ENCODE measurements at places on chromosomes 11 and 22.

DNA sequence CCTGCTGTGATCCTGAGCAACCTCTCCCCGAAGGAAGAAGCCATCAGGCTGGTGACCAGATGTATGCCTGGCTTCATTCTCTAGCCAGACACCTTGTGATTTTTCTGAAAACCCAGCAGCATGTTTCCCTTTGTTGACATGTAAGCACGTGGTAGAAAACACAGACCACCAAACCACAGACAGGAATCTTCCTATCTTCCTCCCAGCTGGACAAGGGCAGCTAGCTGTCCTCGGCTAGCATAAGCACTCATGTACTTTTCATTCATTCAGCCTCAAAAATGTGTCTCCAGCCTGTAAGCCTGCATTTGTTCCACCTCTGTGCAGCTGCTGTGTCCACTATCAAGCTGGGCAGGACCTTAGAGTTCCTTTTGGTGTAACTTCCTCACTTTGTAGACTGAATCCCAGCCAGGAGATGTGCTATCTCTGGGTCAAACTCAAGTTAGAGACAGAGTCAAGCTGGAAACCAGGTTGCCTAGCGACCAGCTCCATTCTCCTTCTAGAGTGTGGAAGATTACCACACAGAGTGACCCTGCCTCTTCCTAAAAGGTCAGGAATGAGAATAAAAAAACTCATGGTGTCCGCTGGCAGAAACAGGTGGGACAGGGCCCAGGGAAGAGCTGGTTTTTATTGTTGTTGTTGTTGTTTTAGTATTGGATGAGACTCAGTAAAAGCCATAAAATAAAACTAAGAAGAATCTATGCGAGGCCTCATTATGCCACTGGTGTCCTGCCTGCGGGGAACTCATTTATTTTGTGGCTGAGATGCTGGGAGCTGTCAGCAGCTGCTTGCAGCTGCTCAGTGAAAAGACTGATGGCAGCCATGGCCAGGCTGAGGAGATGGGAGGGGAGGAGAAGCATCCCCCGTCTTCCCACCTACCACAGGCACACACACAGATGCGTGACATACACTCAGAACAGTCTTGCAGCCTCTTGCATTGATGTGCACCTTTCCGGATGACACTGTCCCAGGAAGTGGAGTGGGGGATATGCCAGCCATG, 7.4 kb upstream of the CLMP start:
- DNase-seq = no peak

DNA sequence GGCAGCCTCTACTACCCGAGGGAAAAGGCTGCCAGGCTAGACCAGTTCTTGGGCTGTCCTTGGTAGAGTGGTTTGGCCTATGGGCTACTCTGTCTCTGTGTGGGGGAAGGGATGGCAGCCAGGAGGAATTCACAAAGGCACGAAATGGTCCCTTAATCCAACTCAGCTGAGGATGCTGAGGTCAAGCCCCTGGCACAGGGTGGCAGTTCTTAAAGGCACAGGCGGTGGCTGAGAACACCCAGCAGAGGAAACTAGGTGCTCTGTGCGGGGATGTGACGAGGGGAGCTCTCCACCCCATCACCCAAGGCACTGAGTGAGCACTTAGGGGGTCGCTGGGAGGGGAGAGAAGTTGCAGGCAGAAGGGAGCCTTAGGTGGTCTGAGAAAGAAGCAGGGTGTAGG, at the start of gene MFRP:
TSS of gene MFRP (minus strand) at position 101 of the 400 bp plus-strand sequence. CDS start 192 bp downstream, outside the sequence.
- DNase-seq = no peak

- DNase-seq = no peak
Observed at GRCh38 chr11:36033082-36033751, 89.4 kb downstream of the LDLRAD3 start.

- DNase-seq = no peak
Observed at GRCh38 chr11:2096011-2096918, 42.9 kb downstream of the IGF2 start.

DNA sequence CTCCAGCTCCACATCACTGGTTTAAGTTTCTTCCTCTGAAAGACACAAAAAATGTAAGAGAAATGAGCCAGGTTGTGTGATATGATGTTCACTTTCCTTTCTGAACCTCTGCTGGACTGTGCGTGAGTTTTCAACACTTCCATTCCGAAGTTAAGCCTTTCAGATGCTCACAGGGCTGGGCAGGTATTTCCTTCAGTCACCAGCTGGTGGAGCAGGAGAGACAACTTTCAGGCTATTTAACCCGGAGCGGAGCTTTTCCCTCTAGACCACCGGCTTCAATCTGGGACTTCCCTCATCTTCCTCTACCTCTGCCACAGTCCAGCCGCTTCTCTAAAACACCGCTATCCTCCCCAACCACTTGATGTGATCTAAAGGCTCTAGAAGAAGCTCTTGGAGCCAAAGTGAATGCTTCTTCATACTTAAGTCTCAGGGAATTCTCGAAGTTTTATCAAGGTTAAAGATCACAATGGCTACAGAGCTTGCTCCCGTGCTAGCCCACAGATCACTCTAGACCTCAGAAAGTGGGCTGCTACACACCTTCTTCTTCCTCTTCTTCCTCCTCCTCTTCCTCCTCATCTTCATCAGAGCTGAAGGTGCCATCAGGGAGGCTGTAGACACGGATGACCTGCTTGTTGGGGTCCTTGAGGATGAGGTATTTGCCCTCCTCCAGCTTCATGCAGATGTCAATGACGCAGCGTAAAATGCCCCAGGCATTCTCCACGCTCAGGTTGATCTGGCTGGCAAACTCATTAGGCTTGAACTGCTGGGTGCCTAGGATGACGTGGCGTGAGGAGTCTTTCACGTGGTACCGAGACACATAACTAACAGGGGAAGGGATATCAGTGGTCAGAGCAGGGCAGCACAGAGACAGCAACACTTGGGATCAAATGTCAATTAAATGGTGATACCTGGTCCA, 4.4 kb upstream of the FOXRED2 start:
- DNase-seq = no peak

- no peak for DNase-seq
Observed at GRCh38 chr22:22080270-22080669, 97.7 kb upstream of the TOP3B start.

GRCh38 chr11:64915376-64915887, 1.6 kb downstream of the ATG2A start:
- DNase-seq = no peak

DNA sequence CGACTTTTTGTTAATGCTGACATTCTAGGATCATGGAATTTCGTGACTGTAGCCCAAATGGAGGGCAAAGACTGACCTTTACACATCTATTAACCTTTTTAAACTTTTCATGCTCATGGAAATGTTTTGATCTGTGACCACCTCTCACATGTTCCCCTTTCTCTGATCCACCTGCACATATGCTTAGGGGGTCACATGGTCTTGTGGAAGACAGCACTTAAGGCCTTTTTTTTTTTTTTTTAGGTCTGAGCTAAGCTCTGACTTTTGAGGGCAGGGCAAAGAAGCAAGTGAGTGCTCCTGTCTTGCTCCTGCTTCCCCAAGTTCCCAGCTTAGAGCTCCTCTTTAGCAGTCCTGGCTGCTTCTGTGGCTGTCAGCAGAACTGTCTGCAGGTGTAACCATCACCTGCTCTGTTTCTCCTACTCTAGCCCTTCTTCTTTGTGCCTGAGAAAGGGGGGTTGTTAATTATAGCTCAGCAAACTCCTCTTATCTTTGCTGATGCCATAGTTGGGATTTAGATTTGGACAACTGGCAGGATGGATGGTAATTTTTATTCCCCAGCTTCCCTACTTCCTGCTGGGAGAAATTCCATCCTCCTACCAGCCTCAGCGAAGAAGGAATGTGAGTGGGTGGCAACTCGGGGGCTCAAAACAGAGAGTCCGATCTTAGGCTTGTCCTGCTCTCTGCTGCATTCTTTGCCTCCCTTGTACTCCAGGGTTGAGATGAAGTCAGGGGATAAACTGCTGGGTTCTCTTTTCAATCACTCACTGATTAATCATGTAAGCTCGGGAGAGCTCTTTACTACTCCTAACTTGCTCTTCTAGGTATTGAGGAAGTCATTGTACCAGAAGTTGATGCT, 64.4 kb downstream of the GRAMD1B start:
- DNase-seq = no peak

GRCh38 chr11:114293201-114293711, 2.9 kb upstream of the NNMT start:
- no peak for DNase-seq

DNA sequence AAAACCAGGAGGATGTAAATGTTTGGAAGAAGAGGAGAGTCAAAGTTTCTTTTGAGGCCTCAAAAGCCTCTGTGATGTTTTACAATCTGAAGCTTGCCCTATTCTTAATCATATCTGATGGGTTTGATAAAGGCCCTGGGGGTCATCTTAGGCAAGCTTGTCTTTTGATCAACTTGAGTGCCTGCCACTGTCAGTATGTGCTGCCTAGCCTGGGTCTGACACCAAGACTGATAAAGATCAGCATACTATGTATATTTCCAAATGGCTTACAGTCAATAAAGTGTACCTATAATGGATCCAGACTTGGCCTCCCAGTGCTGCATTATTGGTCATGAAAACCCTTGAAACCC, 12.7 kb downstream of the EHF start:
- no peak for DNase-seq

- DNase-seq = no peak
Observed at GRCh38 chr22:33570110-33570509, 350.2 kb downstream of the LARGE1 start.

DNA sequence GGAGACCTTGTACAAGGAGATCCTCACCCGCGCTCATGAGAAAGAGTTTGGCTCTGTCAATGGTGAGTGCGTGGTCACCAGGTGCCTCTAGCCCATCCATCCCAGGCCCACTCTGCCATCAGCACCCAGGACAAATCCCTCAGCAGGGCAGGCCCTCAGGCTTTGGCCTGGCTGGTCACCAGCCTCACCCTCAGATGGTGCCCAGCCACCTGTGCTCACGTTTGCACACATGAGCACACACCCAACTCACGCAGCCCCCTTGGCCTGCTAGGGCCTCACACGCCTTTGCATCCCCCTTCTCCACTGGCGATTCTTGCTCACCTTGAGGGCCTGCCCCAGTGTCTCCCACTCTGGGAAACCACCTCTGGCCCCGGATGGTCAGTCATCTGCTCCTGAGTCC, 4.1 kb upstream of the RAB1B start:
- DNase-seq = no peak

GRCh38 chr11:45079943-45080719, 66.3 kb upstream of the PRDM11 start:
- no peak for DNase-seq

- DNase-seq = no peak
Observed at GRCh38 chr11:74077193-74077592, 68.3 kb upstream of the UCP3 start.

- DNase-seq = no peak
Observed at GRCh38 chr11:5507933-5508305, 1.8 kb downstream of the UBQLN3 start.

DNA sequence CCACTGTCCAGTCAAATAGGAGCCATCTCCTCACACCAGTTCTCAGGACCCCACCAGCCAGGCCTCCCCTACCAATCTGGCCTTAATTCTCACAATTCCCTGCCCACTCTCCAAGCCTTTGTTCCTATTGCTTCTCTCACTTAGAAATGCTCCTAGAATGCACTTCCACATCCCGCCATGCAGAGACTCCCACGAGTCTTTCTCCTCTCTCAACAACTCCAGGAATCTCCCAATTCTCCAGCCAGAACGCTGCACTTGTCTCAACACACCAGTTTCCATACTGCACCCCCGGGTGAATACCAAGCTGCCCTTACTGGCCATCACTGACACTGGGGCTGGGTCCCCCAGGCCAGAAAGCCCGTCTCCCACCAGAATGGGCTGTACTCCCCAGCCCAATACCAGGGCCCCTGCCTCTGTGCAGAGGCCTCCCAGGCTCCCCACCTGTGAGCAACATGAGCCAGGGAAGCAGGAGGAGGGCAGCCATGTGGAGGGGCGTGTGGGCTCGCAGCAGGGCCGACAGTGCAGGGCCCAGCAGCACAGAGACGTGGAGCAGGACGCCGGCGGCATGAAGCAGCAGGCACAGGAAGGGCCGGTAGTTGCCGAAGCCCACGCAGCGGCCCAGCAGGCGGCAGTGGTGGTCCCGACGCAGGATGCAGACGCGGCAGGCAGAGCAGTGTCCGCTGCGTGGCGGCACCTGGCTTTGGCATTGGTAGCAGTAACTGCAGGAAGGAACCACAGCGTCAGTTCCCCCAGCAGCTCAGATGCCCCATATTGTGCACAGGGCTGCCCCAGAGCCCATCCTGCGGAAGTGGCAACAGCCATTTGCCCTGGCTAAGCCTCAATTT, 2.4 kb downstream of the ZDHHC24 start:
- DNase-seq = no peak

GRCh38 chr11:45484326-45484883, 181.0 kb downstream of the CHST1 start:
- DNase-seq = no peak

GRCh38 chr22:44847380-44847779, 95.0 kb downstream of the ARHGAP8 start:
- no peak for DNase-seq

DNA sequence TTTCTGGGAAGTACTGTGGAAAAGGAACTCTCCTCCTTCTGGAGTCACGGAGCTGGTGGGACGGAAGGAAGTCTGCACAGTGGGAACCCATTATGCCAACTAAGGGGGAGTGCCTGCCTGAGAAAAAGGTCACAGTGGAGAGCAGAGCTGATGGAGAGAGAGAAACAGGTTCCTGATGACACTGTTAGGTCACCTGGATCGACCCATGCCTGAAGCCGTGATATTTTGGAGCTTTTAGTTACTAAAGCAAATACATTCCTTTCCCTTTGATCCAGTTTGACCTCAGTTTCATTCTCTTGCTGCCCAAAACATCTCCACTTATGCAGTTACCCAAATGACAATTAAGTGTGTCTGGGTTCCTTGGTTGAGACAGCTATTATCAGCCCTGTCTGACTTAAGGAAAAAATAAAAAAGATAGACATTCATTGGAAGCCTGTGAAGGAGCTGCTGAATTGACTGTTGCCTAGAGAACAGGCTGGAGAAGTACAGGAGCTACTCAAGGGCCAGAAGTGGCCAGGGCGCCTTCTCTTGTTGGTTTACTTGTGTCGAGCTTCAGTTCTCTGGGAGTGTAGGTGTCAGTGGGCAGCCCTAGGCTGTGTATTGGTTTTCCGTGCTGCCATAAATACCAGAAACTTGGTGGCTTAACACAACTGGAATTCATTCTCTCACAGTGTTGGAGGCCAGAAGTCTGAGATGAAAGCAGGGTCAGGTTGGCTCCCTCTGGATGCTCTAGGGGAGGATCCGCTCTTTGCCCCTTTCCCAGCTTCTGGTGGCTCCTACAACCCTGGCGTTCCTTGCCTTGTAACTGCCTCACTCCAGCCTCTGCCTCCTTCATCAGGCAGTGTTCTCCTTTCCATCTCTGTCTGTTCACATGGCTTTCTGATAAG, 13.6 kb downstream of the MRGPRD start:
- no peak for DNase-seq

- DNase-seq = peak; percentile 5
Observed at GRCh38 chr11:61776561-61777075, 15.8 kb downstream of the TMEM258 start.

GRCh38 chr11:61814958-61815789, 1.6 kb downstream of the FADS1 start:
- DNase-seq = no peak

Measured in SIG-M5 (cell line).